ENCODE measurements at places on chromosomes 13 and 19.
A peak's percentile ranks its signal among the peaks of the same experiment; 100 is the strongest.

GRCh38 chr13:47188802-47189201 is 291.9 kb upstream of the HTR2A start:
- DNase-seq: no peak

- no peak for DNase-seq
Observed at GRCh38 chr13:55062662-55063061, 2034.0 kb downstream of the OLFM4 start.

DNA sequence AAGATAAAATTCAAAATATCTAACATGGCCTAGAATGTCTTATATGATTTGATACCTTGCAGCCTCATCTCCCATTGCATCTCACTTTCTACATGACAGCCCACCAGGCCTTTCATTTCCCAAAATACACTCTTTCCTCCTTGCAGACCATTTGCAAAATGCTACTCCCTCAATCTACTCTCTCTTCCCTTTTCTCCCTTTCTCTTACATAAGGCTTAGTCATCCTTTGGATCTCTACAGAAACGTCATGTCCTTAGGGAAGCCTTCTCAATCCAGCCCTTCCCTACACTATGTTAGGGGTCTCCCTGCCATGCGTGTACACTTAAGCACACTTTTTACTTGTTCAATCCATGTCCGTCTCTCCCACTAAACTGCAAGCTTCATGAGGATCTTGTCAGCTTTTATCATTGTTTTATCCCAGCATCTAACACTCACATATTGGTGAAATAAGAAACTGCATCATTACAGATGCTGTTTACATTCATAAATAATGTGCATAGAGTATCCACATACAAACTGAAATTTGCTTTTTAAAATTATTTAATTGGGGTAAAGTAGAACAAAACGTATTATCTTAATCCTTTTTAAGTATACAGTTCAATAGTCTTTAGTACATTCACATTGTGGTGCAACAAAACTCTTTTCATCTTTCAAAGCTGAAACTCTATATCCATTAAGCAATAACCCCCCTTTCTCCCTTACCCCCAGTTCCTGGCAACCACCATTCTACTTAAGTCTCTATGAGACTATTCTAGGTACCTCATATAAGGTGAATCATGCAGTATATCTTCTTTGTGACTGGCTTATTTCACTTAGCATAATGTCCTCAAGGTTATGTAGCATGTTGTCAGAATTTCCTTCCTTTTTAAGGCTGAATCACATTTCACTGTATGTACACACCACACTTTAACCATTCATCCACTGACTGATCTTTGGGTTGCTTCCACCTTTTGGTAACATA is 11.5 kb upstream of the WBP4 start:
- DNase-seq: no peak

DNA sequence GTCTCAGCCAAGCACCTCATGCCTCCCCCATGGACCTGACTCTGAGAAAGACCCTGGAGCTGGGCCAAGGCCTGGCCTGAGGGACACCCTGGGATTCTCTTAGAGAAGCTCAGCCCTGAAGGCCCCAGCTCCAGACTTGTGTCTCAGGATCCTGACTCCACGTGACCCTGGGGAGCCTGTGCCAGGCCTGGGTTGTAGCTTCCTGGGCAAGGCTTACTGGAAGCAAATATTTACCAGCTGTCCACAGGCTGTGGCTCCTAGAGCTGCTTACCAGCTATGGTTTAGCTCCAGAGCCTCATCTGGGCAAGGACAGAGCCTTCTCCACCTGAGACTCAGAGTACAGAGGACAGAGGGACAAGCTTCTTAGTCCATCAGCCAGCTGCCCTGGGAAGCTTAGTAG is 61.0 kb upstream of the CEACAM8 start:
- DNase-seq: no peak

GRCh38 chr13:26628706-26629105 is 71.2 kb downstream of the WASF3 start:
- DNase-seq: no peak

DNA sequence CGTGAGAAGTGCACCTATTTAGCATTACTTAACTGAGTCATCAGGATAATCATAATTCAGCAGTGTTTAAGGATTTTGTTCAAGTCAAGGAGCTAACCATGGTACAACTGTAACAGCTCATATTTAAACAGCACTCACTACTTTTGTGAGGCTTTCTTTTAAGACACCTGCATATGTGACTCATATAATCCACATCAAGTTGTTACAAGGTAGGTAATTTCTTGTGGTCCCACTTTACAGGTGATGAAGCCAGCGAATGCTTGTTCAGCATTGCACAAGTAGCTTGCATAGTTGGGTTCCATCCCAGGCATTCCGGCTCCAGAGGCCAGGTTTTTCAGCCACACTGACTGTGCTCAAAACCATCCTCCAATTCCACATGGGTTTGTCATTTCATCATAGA is 569.2 kb downstream of the MYO16 start:
- DNase-seq: no peak

DNA sequence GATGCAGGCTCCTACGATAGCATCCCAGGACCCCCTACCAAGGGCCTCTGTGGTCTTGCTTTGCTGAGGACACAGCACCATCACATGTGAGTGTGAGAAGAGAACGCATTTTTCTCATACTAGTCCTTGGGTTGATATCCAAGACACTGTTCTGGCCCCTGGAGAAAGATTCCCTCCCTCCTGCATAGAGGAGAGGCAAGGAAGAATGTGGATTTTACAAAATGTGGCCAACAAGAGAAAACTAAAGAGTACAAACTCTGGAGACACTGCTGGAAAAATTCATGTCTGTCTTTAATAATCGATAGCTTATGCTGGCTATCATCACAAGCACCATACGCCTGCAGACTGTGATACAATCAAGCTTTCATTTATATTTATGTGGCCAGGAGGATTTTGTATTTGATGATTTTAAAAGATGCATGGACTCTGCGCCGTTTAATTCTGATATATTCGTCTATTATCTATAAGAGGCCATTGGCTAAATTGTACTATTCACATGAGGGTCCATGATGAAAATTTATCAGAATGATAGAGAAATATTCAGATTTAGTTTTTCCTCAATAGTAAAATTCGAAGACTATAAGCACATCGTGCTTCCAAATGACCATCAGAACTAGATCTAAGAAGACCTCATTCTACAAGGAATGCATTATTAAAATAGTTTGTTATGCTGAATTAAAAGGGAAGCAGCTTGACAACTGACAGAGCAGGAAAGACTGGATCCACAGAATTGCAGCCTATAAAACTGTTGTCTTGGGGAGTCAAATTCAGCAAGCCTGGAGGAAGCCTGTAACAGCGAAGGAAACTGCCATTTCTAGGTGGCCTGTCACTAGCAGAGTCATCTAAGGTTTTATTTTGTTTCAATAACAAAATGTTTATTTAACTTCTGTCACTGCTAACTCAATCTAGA is 578.7 kb downstream of the DIAPH3 start:
- no peak for DNase-seq

DNA sequence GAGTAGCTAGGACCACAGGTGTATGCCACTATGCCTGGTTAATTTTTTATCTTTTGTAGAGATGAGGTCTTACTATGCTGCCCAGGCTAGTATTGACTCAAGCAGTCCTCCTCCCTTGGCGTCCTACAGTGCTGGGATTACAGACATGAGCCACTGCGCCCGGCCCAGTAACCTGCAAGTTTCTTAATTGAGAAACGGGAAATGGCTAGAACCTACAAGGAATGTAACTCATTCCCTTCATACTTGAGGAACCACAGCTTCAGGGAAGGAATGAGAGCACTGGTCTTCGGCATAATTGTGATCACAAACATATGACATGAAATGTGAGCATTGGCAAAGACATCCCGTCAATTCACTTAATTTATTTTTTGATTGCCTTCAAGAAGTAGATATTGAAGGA is 157.0 kb downstream of the KLF5 start:
- DNase-seq: no peak

DNA sequence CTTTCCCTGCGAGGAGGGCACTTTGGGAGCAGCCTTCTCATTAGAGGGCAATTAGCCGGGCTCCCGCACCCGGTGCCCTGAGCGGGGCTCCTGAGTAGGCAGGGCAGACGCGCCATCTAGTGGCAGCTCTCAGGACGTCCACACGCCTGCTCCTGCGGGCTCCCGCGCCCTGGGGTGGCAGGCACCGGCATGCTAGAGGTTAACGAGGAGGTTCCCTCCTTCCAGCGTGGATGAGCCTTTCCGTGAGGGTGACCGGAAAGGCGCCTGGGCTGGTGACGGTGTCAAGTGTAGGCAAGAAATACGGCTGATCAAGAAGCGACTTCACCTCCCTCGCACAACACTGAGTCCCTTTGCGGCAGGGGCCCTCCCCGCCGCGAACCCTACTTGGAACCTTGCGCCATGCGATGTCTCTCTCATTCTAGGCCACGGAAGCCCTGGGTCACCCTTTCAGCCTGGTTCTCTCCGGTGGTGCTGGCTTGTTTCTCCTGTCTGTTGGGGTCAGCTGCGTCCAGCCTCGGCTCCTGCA is 67.7 kb downstream of the ALOX5AP start:
- DNase-seq: peak; percentile 55

DNA sequence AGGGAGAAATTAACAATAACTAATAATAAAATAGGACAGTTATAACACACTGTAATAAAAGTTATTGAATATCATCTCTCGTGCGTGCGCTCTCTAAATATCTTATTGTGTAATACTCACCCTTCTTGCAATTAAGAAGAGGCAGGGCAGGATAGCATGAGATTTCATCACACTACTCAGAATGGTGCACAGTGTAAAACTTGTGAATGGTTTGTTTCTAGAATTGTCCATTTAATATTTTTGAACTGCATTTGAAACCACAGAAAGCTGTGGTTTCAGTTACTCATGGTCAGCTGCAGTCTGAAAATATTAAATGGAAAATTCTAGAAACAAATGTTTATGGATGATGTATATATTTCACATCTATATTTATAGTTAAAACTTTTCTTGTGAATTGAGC is 161.1 kb downstream of the DCT start:
- DNase-seq: no peak

GRCh38 chr13:74006666-74007065 is 127.5 kb downstream of the KLF12 start:
- DNase-seq: no peak

- no peak for DNase-seq
Observed at GRCh38 chr19:35993923-35994598, 927 bp upstream of the SDHAF1 start.

GRCh38 chr19:28794301-28794700 is 418.6 kb downstream of the UQCRFS1 start:
- no peak for DNase-seq

GRCh38 chr19:51107406-51108065 is 673 bp downstream of the CTU1 start:
- no peak for DNase-seq

- DNase-seq: no peak
Observed at GRCh38 chr13:80989241-80989640, 648.3 kb upstream of the SPRY2 start.

DNA sequence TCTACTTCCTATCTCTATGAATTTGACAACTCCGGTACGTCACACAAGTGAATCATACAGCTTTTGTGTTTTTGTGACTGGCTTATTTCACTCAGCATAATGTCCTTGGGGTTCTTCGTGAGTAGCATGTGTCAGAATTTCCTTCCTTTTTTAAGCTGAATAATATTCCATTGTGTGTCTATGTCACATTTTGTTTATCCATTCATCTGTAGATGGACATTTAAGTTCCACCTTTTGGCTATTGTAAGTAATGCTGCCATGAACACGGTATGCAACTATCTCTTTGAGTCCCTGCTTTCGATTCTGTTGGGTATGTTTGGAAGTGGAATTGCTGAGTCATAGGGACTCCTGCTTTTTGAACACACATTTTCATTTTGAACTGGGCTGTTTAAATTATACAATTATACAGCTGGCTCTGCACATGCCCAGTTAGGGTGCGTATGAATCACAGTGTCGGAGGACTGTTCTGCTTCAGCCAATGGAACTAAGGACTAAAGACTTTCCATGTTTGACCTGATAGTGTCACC is 43.0 kb upstream of the C13orf42 start:
- no peak for DNase-seq

GRCh38 chr13:54775501-54776191 is 1747.0 kb downstream of the OLFM4 start:
- no peak for DNase-seq

All from effector CD8-positive, alpha-beta T cell (primary cell).